Cardiac muscle cell (in vitro differentiated cells and primary cell): ENCODE measurements at places on chromosomes 6 and 20.

GRCh38 chr20:48556956-48557355 is 270.8 kb downstream of the PREX1 start:
- peak; percentile 22 for DNase-seq

GRCh38 chr6:24856901-24857670 is 58.4 kb upstream of the ARMH2 start:
- DNase-seq: peak; percentile 21

DNA sequence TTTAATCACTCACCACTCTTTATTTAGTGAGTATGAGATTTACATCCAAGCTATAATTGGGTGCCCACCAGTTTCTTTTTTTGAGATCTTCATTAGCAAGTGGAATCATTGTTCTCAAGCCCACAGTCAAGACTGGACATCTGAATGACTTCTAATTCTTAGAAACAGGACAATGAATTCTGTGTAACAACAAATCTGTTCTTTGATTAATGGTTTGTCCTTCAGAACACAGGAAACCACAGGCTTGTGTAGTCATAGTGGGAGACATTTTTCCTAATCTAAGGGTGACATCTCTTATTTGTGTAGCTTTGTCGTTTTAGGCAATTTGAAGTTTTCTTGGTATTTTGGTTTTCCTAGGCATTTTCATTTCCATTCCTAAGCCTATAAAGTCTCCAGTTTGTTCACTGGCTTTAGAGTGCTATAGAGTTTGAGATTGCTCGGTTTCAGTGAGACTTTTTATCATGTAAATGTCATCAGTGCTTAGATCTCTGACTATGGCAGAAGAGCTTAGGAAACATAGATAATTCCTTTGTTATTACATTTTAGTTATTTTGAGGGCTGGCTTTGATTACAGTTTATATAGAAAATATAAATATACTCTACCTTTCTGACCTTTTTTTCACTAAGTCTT is 903.9 kb upstream of the MAP3K7 start:
- DNase-seq: no peak

DNA sequence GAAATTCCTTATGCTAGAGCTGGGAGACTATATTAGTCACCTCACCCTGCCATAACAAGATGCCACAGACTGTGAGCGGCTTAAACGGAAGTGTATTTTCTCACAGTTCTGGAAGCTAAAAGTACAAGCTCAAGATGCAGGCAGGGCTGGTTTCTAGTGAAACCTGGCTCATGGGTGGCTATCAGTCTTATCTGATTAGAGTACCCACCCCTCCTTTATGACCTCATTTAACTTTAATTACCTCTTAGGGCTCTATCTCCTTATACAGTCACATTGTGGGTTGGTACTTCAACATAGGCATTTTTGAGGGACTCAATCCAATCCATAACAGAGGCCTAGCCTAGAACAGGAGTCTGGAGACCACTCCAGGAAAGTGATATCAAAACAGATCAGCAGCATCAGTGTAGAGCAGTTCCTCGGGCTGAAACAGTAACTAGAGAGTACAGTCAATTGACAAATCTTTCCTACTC is 2.3 kb upstream of the SNRNP48 start:
- peak; percentile 19 for DNase-seq

DNA sequence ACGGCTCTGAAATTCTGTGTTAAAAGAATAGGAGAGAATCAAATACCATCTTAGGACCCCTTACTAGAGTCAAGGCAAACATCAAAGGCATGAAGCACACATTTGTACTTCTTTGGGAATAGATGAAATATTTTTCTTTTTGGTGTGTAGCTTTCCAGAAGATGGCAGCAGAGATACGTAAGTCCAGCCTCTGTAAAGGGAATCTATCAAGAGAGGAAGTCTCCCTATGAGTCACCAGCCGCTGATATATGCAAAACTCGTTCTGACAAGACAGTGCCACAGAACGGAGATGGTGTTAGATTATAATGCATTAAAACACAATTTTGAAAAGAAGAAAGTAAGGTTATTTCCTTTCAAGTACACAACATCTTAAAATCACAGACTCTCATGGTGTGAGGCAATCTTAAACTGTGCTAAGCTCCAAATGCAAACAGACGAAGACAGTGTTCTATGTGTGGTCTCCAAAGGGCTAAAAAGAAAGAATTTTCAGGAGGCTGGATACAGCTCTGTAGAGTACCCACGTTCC is 120.0 kb upstream of the AGPAT4 start:
- DNase-seq: peak; percentile 93

DNA sequence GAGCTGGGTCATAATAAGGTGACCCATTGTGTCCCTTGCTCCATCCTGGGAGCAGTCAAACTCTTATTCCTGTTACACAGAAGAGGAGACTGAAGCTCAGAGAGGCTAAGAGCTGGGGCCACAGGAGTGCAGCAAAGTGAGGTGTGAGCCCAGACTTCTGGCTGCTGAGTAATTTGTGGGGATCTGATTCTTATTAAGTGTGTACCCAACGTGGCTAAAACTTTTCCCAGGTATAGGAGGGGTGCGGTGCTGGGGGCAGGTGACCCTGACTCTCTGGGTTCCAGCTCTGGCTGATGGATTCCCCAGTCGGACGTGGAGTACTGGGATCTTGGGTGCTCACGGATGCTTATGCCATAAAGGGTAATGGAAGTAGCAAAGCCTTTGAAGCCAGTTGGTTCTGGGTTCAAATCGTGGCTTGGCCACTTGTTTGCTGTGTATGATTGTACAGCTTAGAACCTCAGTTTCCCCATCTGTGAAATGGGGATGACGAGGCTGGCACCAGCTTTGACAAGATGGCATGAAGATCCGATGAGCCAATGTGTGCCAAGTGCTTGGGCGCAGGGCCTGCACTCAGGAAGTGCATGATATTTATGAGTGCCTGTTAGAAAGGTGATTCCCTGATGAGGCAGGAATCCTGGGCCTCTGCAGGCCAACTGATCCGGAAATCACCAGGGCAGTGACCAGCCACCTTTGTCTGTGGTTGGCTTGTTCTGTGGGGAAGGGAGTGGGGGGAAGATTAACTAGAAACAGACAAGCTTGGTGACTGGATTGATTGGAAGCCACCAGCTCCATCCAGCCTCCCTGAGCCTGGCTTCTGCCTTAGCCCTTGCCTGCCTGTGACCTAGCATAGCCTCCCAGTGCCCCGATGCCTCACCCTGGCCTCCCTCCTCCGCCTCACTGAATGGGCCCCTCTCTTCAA is 6.0 kb downstream of the SRC start:
- DNase-seq: no peak

DNA sequence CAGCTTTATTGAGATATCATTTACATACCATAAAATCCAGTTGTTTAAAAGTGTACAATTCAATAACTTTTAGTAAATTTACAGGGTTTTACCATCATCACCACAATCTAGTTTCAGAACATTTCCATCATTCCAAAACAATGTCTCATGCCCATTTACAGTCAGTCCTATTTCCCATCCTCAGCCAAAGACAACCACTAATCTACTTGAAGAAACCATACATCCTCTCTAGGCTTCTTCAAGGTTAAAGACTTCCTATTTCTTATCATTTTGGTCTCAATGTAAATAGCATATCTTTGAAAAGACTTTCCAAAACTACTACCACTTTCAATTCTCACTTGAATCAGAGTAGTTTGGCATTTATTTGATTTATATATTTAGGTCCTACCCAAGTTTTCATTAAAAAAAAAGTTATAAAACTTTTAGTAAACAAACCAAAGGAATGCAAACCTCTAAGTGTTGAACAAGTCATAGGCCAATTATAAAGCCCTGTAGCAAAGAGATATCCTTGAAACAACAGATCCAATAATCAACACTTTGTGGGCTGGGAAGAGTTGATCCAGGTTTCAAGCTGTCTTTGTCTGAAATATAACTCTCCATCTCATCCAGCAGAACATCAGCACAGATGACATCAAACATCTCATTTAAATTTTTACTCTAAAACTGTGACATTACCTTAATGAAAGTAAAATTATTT is 211.3 kb upstream of the RUNX2 start:
- peak; percentile 74 for DNase-seq

- no peak for DNase-seq
Measured at GRCh38 chr6:26609463-26609862, 12.7 kb downstream of the ABT1 start.

- DNase-seq: no peak
Measured at GRCh38 chr6:36147294-36147693, 17.0 kb downstream of the MAPK13 start.

DNA sequence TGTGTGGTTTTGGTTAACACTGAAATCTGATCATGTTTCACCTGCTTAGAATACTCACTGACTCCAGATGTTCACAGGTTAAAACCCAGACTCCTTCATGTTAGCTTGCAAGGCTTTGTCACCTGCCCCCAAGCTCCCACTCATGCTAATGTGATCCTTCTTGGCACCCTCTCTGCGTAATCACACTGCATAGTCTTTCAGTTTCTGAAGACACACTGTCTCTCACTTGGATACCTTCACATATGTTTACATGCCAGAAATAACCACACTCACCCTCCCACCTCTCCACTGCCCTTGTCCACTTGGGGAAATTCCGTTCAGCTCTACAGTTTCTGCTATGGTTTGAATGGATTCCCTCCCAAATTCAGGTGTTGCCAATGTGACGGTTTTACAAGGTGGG is 234.7 kb upstream of the SASH1 start:
- peak; percentile 18 for DNase-seq

GRCh38 chr6:170229851-170230519 is 60.9 kb downstream of the DLL1 start:
- DNase-seq: peak; percentile 37

GRCh38 chr6:132482581-132482980 is 30.3 kb downstream of the STX7 start:
- no peak for DNase-seq

DNA sequence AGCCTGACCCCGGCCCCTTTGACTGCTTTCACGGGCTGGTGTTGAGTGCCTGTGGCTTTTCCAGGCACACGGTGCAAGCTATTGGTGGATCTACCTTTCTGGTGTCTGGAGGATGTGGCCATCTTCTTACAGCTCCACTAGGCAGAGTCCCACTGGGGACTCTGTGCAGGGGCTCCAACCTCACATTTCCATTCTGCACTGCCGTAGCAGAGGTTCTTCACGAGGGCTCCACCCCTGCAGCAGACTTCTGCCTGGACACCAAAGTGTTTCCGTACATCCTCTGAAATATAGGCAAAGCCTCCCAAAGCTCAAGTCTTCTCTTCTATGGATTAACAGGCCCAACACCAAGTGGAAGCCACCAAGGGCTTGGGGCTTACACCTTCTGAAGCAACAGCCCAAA is 691.5 kb upstream of the POU3F2 start:
- DNase-seq: no peak

DNA sequence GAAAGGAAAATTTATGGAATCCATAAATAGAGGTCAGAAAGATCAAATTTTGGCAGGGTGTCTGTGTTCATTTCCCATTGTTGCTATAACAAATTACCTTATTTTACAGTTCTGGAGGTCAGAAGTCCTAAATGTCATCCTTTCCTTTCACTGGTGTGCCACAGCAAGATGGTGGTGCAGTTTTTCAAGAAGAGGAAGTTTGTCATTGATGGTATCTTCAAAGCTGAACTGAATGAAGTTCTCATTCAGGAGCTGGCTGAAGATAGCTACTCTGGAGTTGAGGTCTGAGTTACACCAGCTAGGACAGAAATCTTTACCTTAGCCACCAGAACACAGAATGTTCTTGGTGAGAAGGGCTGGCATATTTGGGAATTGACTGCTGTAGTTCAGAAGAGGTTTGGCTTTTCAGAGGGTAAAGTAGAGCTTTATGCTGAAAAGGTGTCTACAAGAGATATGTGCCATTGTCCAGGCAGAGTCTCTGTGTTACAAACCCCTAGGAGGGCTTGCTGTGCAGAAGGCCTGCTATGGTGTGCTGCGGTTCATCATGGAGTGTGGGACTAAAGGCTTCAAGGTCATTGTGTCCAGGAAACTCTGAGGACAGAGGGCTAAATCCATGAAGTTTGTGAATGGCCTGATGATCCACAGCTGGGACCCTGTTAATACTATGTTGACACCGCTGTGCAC is 7.2 kb upstream of the CCNC start:
- no peak for DNase-seq

- no peak for DNase-seq
Measured at GRCh38 chr20:19876828-19877460, 118.9 kb downstream of the RIN2 start.

DNA sequence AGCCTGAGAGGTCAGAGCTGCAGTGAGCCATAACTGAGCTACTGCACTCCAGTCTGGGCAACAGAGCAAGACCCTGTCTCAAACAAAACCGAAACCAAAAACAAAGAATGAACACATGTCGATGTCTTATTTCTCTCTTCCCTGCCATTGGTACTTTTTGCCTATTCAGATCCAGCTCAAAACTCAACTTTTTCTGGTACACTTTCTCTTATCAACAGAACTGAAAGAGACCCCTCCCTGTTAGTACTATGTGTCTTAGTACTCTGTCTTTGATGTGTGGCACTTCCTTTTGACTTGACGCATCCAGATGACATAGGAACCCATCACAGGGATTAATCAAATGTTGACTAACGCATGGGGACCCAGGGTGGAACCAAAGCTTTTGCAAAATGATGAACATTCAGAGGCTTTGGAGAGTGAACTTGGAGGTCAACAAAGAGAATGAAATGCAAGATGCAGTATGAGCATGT is 44.8 kb downstream of the AKAP12 start:
- no peak for DNase-seq

DNA sequence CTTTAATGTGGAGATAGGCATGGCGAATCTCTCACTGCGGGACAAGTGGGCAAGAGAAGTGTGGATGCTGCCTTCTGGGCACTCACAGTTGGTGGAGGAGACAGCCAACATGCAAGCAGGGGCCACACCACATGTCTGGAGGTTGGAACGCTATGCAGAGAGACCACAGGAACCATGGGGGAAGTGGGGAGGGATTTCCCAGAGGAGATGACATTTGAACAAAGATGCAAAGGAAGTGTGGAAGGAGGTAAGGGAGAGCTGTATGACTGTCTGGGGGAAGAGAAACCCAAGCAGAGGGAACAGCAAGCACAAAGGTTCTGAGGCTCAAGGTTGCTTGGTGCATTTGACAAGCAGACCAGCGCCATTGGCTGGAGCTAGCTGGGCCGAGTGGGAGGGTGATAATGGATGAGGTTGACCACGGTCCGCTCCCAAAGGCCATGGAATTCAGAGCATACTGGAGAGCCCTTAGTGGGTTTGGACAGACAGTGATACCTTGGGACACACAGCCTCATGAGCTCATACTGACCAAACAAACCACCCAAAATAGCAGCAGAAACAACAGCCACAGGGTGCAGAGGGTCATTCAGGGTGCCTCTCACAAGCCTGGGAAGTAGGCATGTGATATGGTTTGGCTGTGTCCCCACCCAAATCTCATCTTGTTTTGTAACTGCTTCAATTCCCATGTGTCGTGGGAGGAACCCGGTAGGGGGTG is 7.6 kb upstream of the FAM110A start:
- DNase-seq: no peak
